G401 (cell line): ENCODE measurements at places on chromosomes 6 and 20. TPM values are rescaled to one million over a fixed set of nuclear protein-coding genes. Genes with fewer than 3 reads are reported as not detected.

DNA sequence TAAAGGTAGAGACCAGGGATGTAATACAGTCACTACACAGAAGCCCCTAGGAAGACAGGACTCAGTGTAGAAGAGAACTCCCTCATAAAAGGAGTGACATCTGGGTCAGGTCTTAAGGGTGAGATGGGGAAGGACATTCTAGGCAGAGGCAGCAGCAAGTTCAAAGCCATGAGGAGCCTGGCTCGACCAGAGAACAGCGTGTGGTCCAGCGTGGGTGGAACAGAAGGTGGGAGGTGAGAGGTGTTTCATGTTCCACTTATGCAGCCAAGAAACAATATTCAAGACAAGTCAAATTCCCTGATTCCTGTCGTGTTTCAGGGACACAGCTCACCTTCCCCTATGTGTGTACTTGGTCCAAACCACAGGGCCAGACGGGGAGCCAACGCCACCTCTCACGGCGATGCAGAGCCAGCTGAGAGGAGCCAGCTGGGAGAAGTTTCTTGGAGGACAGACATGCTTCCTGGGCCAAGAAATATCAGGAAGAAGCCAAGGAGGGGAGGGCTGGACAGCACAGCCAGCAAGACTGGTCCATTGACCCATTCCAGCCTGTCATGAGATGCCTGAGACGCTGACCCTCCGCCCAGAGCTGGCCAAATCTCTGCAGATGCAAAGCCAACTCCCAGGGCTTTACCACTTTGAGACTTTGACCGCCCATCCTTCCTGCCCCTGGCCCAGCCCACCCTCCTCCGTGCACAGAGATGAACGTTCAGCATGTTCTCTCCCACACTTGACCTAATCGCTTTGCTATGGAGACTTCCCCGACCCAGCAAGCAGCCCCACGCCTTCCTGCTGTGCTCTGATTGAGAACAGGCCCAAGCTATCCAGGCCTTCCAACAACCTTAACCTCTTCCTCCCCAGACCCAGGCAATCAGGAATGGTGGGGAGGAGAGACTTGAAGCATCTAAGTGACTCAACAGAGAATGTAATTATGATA lies 113.8 kb downstream of the PRND start:
- peak; percentile 23 for DNase-seq

- no peak for DNase-seq
Measured at GRCh38 chr6:134026597-134026996, 25.8 kb downstream of the SLC2A12 start.

Gene MCCD1
- total RNA-seq: 2.1 TPM in 1 of 2 replicates, not detected in the other

Gene RHAG
- total RNA-seq: not detected in 2 replicates

- DNase-seq: peak; percentile 92
Measured at GRCh38 chr20:32007787-32008616, 2.2 kb upstream of the CCM2L start.

DNA sequence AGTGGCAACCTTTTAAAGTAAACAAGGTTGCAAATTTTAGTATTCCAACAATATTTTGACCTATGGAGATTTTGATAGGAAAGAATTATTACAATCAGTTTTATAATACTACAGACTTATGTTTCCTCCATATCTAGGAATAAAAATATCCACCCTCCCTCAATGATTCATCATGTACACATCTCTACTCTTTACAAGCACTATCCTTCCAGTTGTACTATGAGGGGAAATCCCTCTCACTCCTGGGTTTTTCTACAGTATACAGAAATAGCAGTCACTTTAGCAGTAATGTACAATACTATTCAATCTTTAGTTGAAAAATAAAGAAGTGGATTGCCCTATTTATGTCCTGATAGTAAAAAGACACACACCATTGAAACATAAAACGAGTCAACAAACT lies 46.3 kb upstream of the SCML4 start:
- no peak for DNase-seq

GRCh38 chr6:139325125-139325524 lies 33.3 kb upstream of the TXLNB start:
- no peak for DNase-seq

Gene AK9
- 0.92 and 1.2 TPM in 2 replicates for total RNA-seq

Gene OR12D3
- not detected in 2 replicates for total RNA-seq

Gene BCAS4
- total RNA-seq: 20.7 and 32.2 TPM in 2 replicates

DNA sequence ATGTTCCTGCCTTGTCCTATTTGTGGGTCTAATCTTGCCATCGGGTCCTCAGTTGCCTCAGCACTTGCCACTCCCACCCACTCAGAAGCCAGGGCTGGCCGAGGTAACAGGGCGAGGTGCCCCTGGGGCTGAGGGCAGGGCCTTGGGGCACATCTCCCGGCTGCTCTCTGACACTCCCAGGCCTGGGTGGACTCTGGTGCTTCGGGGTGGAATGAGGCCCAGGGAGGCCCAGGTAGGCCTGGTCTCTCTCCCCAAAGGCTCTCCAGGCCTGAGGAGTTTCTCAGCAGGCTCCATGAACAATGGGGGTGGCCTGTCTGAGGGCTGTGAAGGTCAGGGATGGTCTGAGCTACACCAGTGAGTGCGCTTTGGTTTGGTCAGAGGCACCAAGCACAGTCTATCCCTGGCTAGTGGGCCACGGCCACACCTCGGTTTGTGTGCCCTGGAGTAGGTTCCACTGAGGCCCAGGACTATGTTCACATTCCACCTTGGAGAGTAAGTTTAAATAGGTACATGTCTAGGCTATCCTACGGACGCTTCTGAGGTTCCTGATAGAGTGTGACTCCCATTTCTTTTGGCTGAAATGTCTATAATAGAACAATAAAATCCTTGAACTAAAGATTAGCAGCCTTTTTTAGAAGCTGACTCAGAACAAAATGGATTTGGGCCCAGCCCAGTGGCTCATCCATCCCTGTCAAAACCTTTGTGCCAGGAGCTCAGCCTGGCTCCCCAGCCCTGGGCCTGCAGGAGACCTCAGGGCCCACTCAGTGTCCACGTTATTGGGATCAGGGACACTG lies 78.8 kb downstream of the SLC24A3 start:
- DNase-seq: no peak

Gene PRPH2
- not detected in 2 replicates for total RNA-seq

DNA sequence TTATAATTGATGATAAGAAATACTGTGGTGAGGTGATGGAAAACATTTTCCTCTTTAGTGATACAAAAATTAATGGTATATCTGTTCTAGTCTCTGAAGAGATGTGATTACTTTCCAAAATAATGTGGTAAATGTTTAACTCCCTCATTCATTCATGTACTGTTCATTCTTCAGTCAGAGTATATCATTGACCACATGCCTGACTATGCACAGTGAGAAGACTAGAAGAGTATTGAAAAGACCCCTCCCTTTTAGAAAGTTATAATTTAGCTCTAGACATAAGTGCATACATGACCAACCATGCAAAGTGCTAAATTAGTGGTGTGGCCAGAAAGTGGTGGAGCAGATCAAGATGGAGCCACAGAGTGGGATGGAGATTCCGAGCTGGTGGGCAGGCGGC lies 133.0 kb downstream of the CLIC5 start:
- no peak for DNase-seq

DNA sequence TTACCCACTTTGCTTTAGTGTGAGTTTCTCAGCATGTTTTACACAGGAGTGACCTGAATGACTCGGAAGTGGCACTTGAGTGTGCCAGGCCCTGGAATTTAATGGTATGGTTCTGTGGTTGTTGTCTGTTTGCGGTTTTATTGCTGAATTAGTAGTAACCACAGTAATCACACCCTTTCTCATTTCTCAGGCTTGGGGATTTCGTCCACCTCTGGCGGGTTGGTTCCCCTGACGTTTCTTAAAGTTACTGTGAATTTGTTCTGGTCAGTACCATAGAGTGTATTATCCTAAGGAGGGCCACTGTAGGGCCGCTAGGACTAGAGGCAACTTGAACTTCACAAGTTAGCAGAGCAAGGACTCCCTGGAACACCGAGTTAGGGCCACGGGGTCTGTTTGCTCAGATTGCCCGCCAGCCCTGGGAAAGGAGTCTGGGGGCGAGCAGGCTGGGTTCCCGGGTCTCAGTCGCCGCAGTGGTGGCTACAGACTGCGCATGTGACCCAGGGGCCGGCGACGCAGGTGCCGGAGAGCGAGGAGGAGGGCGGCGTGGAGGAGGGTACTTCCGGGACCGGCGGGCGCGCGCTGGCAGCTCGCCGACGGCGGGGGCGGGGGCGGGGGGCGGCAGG lies 546 bp upstream of the KLHL32 start:
- DNase-seq: peak; percentile 69

DNA sequence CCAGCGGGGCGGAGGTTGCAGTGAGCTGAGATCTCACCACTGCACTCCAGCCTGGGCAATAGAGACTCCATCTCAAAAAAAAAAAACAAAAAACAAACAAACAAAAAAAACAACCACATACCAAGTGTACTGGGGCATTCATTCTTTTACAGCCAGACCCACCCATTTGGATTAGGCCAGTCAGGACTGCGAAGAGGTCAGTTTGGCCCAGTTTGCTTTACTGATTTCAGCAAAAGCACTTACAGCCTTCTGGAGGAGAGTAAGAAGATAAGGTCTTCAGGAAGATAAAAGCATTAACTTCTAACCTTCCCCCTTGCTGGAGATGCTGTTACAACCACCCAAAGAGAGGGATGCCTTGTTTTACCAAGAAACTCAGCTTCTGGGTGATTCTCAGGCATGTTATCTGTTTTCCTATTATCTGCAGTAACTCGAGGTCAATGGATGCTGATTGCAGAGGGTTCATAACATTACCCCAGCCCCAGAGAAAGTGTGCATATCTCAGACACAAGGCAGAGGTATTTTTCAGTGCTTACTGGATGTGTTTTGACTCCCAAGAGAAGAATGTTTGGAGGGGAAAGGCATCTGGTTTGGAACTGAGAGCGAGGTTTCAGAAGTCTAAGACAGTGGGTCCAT lies 118.9 kb downstream of the RIN2 start:
- no peak for DNase-seq

- peak; percentile 59 for DNase-seq
Measured at GRCh38 chr6:157608221-157609075, 214.6 kb upstream of the SNX9 start.

DNA sequence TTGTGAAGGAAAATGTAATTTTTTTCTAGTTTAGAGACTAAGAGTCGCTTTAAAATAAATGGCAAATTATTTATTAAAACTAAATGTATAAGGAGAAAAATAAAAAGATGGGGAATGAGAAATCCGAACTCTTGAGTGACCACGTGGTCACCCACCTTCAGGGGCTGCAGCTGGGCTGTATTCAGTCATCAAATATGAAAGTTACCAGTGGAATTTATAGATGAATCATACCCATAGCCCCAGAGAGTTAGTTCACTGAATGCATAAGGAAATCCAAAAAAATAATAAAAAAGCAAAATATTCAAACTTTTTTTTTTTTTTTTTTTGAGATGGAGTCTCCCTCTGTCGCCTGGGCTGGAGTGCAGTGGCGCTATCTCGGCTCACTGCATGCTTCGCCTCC lies 947.7 kb upstream of the ADGRB3 start:
- DNase-seq: no peak

DNA sequence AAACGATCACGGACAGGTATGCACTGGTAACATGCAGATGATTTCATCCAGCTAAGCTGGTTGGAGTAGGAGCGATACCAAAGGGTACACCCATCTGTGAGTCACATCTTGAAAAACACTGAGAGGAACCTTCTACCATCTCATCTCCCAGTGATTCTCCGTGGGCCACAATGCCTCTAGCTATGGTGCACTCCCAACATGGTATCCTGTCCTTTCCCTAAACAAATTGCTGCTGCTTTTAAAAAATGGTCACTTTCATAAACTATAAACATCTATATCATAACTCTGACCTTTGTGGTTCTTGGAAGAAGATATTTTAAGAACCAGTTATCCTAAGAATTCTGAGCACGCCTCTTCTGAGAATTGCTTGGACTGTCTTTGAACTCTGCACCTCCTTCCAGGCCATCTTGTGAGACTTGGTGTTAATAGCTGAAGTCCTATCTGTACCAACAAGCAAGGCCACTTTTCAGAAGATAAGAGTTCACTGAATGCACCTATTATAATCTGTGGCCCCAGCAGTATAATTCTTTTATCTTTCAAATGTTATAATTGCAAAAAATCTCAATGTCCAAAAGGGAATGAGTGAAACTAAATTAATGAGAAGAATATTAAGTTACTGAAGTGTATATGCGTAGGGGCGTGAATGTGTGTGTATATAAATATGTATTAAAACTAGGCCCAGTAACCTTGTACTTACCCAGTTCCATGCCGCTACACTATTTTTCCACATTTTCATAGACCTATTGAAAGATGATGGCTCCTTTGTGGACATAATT lies 70.5 kb upstream of the TPD52L1 start:
- no peak for DNase-seq

GRCh38 chr6:160188773-160189172 lies 67.2 kb downstream of the SLC22A1 start:
- no peak for DNase-seq

DNA sequence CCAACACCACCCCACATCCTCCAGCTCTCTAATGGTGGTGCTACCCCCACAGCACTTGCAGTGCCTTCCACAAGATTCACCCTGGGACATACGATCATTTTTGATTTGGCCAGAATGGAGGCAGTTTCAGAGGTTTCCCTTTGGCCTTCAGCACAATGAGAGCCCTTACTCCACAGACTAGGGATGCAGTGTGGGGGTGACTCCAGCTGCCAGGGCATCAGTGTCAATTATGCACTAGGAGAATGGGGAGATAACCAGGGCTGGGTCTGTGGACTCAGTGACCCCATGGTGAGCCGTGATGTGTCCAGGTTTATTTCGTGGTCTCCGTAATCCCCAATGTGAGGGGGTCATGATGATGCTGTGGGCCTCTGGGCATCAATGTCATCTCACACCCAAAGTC lies 31.5 kb upstream of the MICB start:
- DNase-seq: no peak

- no peak for DNase-seq
Measured at GRCh38 chr6:157841211-157841840, 18.3 kb downstream of the SNX9 start.

Gene SRXN1
- total RNA-seq: 65.4 and 70.6 TPM in 2 replicates

GRCh38 chr20:46683939-46684750 lies 5.1 kb downstream of the TP53RK start:
- no peak for DNase-seq

- no peak for DNase-seq
Measured at GRCh38 chr6:166940643-166941068, 15.7 kb downstream of the RNASET2 start.

GRCh38 chr20:31633339-31633914 lies 4.3 kb upstream of the COX4I2 start:
- no peak for DNase-seq

DNA sequence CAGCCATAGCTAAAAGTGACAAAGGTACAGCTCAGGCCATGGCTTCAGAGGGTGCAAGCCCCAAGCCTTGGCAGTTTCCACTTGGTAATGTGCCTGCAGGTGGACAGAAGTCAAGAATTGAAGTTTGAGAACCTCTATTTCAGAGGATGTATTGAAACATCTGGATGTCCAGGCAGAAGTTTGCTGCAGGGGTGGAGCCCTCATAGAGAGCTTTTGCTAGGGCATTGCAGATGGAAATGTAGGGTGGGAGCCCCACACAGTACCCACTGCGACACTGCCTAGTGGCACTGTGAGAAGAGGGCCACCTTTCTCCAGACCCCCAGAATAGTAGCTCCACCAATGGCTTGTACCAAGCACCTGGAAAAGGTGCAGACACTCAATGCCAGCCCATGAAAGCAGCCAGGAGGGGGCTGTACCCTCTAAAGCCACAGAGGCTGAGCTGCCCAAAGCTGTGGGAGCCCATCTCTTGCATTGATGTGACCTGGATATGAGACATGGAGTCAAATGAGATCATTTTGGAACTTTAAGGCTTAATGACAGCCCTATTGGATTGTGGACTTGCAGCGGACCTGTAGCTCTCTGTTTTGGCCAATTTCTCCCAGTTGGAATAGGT lies 1299.4 kb upstream of the MAP3K7 start:
- DNase-seq: no peak

Gene BACH2
- total RNA-seq: 0.37 and 0.71 TPM in 2 replicates

Gene CST5
- total RNA-seq: not detected in 2 replicates

- no peak for DNase-seq
Measured at GRCh38 chr6:142804490-142804889, 140.5 kb downstream of the HIVEP2 start.

Gene SEMG1
- total RNA-seq: not detected in 2 replicates
